Stimulated activated CD8-positive, alpha-beta memory T cell treated with anti-CD3 and anti-CD28 coated beads, Interleukin-7, amount 100 ng/mL, for 1 hour (primary cell): ENCODE measurements at places on chromosomes 3 and 15.

- DNase-seq: no peak
These were observed 253.7 kb downstream of the ROBO1 start for GRCh38 chr3:79514069-79514468.

GRCh38 chr3:70386846-70387245 lies 74.4 kb upstream of the MDFIC2 start:
- DNase-seq: no peak

DNA sequence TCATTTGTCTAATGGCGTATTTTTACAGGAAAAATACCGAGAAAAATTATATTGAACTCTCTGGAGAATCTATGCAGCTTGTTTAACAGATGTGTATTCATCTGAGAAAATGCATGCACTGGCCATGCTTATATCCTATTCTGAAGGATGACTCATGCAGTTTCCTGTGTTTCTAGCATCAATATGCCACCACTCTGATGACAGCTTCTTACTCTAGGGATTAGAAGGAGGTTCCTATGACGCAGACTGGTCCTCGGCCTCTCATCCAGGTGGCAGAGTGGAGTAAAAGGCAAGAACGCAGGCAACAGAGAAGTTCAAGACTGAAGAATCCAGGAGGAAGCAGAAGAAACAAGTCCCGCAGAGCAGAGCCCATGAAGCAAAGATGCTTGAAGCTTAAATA lies 910.0 kb upstream of the ROBO1 start:
- DNase-seq: no peak

- no peak for DNase-seq
These were observed 59.8 kb downstream of the BOC start for GRCh38 chr3:113271189-113271588.

DNA sequence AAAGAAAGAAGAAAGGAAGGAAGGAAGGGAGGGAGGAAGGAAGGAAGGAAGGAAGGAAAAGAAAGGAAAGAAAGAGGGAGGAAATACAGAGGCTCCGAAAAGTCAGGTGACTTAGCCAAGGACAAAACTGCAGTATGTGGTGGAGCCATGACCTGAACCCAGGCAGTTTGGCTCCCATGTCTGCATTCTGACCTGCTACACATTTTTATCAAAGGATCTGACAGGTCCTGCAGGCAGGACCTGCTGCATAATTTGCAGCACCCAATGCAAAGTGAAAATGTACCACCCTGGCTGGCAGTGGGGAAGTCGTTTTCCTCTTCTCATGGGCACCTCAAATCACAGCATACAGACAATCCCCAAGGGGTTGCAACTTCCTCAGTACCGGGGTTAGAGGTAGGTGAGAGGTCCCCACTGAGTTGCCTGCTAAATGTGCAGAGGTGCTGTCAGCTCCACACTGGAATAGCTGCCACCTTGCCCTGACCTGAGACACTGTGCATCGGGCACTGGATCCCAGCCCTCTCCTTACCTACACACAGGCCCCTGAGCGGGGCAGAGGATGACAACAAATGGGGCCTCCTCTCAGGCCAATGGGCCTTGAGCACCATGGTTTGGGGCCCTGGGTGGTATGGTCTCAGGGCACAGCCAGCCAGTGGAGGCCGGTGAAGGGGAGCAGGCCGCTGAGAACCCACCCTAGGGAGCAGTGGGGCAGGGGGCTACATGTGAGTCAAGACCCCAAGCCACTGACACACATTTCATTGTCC lies 175.1 kb downstream of the SHQ1 start:
- no peak for DNase-seq
